ENCODE measurements at places on chromosomes 3 and 15.

GRCh38 chr3:114418724-114419543 lies 125.1 kb downstream of the TIGIT start:
- no peaks in the 10 kb centered on the region for H3K27me3 ChIP-seq
- H3K36me3 ChIP-seq = no peaks in the 10 kb centered on the region
- peaks cover 21% of the 10 kb centered on the region for H3K4me1 ChIP-seq
- H3K27ac ChIP-seq = peak overlapping the region; percentile 13

- H3K27ac ChIP-seq = no peak overlapping the region
- DNase-seq = no peak
- H3K27me3 ChIP-seq = no peaks in the 10 kb centered on the region
- no peaks in the 10 kb centered on the region for H3K36me3 ChIP-seq
These were observed 85.6 kb upstream of the ALDH1A3 start for GRCh38 chr15:100794008-100794407.

DNA sequence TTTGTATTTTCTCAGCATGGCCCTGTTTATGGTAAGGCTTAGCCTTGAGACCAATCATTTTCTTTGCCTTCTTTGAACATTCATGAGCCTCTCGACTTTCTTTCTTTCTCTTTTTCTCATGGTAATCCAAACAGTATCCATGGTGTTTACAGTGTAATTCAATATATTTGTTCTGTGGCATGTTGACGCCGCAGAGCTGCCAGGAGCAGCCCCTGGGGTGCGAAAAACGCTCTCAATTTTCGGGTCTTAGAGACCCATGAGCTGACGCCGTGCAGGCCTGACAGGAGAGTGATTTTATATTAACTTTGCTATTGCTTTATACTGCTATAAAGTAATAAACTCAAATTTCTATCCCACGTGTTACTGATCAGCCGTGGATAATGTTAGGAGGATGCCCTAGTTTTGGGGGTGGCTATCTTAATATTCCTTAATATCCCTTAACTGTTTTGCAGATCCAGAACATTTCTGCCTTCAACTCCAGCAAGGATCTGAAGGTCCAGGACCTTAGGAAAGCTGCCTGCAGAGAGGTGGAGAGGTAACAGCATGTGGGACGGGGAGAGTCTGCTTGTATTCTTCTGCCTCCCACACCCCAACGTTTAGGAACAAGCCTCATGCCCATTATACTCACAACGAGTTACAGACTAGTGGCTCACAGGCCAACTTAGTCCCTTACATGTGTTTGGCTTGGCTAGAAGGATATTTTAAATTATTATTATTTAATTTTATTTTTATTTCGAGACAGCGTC lies 29.3 kb upstream of the MYO1E start:
- no peaks in the 10 kb centered on the region for H3K27me3 ChIP-seq
- no peaks in the 10 kb centered on the region for H3K4me1 ChIP-seq
- no peak for DNase-seq
- no peaks in the 10 kb centered on the region for H3K36me3 ChIP-seq
- H3K4me3 ChIP-seq = no peak overlapping the region

- no peak for DNase-seq
- H3K4me1 ChIP-seq = no peaks in the 10 kb centered on the region
- H3K4me3 ChIP-seq = no peak overlapping the region
- H3K27me3 ChIP-seq = no peaks in the 10 kb centered on the region
- no peaks in the 10 kb centered on the region for H3K36me3 ChIP-seq
- no peak overlapping the region for H3K27ac ChIP-seq
These were observed 1302.6 kb upstream of the EPHA6 start for GRCh38 chr3:95511828-95512227.

- H3K27me3 ChIP-seq = no peaks in the 10 kb centered on the region
- H3K4me1 ChIP-seq = no peaks in the 10 kb centered on the region
- no peak overlapping the region for H3K4me3 ChIP-seq
- H3K27ac ChIP-seq = no peak overlapping the region
- no peaks in the 10 kb centered on the region for H3K36me3 ChIP-seq
- DNase-seq = no peak
These were observed 38.8 kb upstream of the PCSK6 start for GRCh38 chr15:101528108-101528916.

- no peak overlapping the region for H3K27ac ChIP-seq
- H3K27me3 ChIP-seq = no peaks in the 10 kb centered on the region
- DNase-seq = no peak
- no peaks in the 10 kb centered on the region for H3K4me1 ChIP-seq
These were observed 788.2 kb upstream of the ALCAM start for GRCh38 chr3:104578558-104578957.

DNA sequence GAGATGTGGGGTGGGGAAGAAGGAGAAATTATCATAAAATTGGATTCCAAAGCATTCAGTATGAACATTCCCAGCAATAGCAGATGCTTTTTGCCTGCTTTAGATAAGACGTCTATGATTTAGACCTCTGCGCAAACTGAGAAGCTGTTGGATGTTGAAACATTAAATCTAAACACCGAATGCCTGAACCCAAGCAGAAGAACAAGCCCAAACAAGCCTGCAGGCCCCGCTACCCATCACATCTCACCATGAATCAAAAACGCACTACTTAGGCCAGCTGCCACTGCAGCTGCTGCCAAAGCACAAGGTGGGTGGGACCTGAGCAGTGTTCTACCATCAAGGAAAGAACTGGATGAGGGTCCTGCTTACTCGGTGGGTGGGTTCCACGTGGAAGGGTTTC lies 24.4 kb upstream of the THBS1 start:
- H3K4me1 ChIP-seq = no peaks in the 10 kb centered on the region
- no peaks in the 10 kb centered on the region for H3K27me3 ChIP-seq
- H3K36me3 ChIP-seq = no peaks in the 10 kb centered on the region
- H3K4me3 ChIP-seq = no peak overlapping the region
- no peak overlapping the region for H3K27ac ChIP-seq

DNA sequence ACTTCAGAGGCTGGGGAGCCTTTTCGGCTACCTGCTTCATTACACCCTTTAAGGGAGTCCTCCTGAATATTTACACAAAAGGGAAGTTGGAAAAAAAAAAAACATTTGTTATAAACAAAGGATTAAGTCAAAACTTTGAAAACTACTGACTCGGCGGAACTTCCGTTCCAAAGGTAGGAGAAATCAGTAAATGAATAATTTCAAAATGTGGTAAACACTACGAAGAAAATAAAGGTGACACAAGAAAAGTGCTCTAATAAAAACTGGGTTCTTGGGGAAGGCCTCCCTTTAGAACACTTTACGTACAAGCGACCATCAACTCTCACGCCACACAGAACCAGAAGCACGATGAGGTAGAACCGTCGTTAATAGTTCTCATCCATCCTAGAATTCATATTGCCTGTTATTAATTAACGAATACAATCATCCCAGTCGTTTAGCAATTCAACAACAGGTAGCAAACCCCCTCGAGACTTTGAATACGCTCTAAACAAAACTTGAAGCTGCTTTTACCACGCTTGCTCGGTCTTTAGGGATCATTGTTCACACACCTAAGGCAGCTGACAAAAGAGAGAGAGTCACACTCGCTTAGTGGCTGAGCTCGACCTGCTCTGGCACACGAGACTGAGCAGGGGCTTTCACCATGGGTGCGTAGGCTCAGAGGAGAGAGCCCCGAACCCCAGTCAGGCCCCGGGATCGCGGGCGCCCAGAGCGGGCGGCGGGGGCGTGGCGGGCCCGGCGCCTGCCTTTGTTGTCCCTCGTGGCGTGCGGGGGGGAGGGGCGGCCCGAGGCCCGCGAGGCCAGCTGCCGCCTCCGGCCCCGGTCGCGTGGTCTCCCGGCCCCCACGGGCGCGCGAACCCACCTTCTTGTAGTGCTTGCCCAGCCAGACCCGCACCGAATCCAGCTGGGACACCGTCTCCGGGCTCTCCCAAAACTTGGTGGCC lies 680 bp downstream of the SMARCC1 start:
- H3K4me1 ChIP-seq = peaks cover 14% of the 10 kb centered on the region
- H3K27ac ChIP-seq = peak overlapping the region; percentile 93
- DNase-seq = no peak
- no peaks in the 10 kb centered on the region for H3K36me3 ChIP-seq

- no peak for DNase-seq
- no peak overlapping the region for H3K27ac ChIP-seq
- H3K4me1 ChIP-seq = no peaks in the 10 kb centered on the region
- H3K36me3 ChIP-seq = no peaks in the 10 kb centered on the region
These were observed 143.6 kb downstream of the OPA1 start for GRCh38 chr3:193736616-193737015.

DNA sequence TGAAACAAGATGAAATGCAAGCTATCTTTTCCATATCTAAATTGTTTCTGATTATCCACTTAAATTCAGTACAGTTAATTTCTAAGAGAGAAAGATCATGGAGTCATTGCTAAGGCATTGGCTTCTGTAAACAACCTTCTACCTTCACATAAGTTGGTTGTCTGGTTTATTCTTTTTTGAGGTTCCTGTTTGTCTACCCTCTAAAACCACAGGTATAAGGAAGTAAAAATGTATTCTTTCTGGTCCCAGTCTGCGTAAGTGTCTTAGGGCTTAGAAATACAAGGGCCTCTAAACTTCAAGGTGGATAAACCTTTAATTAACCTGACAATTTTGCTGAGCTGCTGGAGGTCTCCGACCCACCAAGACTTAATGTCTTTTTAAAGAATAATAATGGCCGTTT lies 3.6 kb upstream of the ATOSA start:
- H3K27me3 ChIP-seq = no peaks in the 10 kb centered on the region
- no peak overlapping the region for H3K27ac ChIP-seq
- no peak for DNase-seq
- peaks cover under 1% of the 10 kb centered on the region for H3K4me1 ChIP-seq
- no peak overlapping the region for H3K4me3 ChIP-seq
- H3K36me3 ChIP-seq = no peaks in the 10 kb centered on the region

- no peaks in the 10 kb centered on the region for H3K4me1 ChIP-seq
- no peaks in the 10 kb centered on the region for H3K27me3 ChIP-seq
- no peak overlapping the region for H3K4me3 ChIP-seq
- no peaks in the 10 kb centered on the region for H3K36me3 ChIP-seq
- no peak overlapping the region for H3K27ac ChIP-seq
These were observed 420.2 kb downstream of the SI start for GRCh38 chr3:164658125-164658524.

- H3K27ac ChIP-seq = no peak overlapping the region
- peaks cover 20% of the 10 kb centered on the region for H3K4me1 ChIP-seq
- H3K27me3 ChIP-seq = no peaks in the 10 kb centered on the region
- H3K4me3 ChIP-seq = no peak overlapping the region
These were observed 91.3 kb downstream of the UACA start for GRCh38 chr15:70672081-70672480.

- H3K4me1 ChIP-seq = no peaks in the 10 kb centered on the region
- no peak overlapping the region for H3K27ac ChIP-seq
- H3K36me3 ChIP-seq = no peaks in the 10 kb centered on the region
- no peak overlapping the region for H3K4me3 ChIP-seq
- no peak for DNase-seq
- H3K27me3 ChIP-seq = no peaks in the 10 kb centered on the region
These were observed 60.1 kb upstream of the OSTN start for GRCh38 chr3:191138937-191139336.

- peaks cover 59% of the 10 kb centered on the region for H3K4me1 ChIP-seq
- H3K4me3 ChIP-seq = no peak overlapping the region
- H3K27ac ChIP-seq = no peak overlapping the region
- H3K27me3 ChIP-seq = no peaks in the 10 kb centered on the region
These were observed 21.9 kb downstream of the MRAS start for GRCh38 chr3:138370321-138370720.

GRCh38 chr3:9198899-9199335 lies 50.5 kb downstream of the SRGAP3 start:
- H3K4me1 ChIP-seq = no peaks in the 10 kb centered on the region
- H3K4me3 ChIP-seq = no peak overlapping the region
- H3K36me3 ChIP-seq = no peaks in the 10 kb centered on the region
- no peak for DNase-seq
- no peaks in the 10 kb centered on the region for H3K27me3 ChIP-seq
- H3K27ac ChIP-seq = no peak overlapping the region

- no peak overlapping the region for H3K27ac ChIP-seq
- no peak overlapping the region for H3K4me3 ChIP-seq
- DNase-seq = no peak
- no peaks in the 10 kb centered on the region for H3K27me3 ChIP-seq
These were observed 67.7 kb downstream of the INO80 start for GRCh38 chr15:41048397-41048796.

DNA sequence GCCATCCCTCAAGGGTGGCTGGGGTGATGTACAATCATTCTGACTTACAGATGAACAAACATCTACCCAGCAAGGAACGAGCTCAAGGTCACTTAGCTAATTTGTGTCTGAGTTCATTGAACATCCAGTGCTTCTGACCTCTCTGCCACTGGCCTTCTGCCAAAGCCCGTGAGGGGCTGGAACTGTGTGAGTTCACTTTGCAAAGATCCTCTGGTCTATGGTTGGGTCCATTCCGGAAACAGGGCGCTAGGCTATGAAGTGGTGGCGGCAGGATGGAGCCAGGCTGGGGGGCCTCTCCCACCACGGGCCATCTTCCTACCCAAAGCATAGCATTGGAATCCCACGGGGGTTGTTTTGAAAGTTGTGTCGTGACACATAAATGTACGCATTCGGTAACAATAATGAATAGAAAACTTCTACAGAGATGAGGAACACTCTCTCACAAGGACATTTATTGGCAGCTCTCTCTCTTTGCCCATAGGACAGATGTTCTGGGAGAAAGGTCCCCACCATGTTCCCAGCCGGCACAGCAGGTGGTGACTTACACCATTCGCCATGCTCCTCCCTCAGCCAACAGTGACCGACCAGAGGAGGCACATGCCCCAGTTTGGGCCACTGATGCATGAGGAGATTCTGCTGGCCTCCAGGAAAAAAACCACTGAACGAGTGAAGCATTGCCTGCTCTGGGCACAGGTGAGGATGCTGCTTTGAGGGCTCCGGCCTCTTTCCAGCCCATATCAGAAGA lies 214.7 kb upstream of the CHRNA7 start:
- no peak overlapping the region for H3K27ac ChIP-seq
- no peaks in the 10 kb centered on the region for H3K27me3 ChIP-seq
- H3K4me3 ChIP-seq = no peak overlapping the region
- no peaks in the 10 kb centered on the region for H3K4me1 ChIP-seq
- no peak for DNase-seq

- no peaks in the 10 kb centered on the region for H3K36me3 ChIP-seq
- no peaks in the 10 kb centered on the region for H3K4me1 ChIP-seq
- no peak overlapping the region for H3K4me3 ChIP-seq
- no peak for DNase-seq
These were observed 123.6 kb upstream of the ALCAM start for GRCh38 chr3:105243076-105243475.

- H3K27ac ChIP-seq = no peak overlapping the region
- no peaks in the 10 kb centered on the region for H3K27me3 ChIP-seq
- DNase-seq = no peak
- H3K4me1 ChIP-seq = no peaks in the 10 kb centered on the region
- H3K4me3 ChIP-seq = no peak overlapping the region
These were observed 59.6 kb downstream of the ETFA start for GRCh38 chr15:76251717-76252116.

DNA sequence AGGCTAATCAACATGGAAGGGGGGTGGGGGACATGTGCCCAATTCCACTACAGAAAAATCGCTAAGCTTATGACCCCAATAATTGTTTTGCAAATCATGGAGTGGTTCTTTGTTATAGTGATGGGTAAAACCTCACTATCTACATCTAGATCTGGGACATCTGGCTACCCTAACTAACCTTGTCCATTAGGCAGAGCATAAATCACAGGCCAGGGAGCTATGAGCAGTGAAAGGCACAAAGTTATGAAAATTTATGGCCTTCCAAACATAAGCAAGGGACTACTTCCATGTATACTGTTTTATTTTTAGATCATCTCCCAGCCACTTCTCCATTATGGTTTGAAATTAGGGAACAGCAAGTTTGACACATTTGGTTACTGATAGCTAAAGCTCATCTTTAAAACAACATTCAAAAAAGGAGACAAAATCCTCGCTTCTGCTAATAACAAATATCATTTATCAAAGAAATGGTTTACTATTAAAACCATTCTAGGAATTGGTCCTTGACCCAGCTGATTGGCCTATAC lies 78.3 kb downstream of the RSL24D1 start:
- DNase-seq = no peak
- H3K27ac ChIP-seq = no peak overlapping the region
- H3K36me3 ChIP-seq = no peaks in the 10 kb centered on the region
- no peak overlapping the region for H3K4me3 ChIP-seq
- no peaks in the 10 kb centered on the region for H3K4me1 ChIP-seq
